ENCODE measurements at places on chromosomes 5 and 9.

DNA sequence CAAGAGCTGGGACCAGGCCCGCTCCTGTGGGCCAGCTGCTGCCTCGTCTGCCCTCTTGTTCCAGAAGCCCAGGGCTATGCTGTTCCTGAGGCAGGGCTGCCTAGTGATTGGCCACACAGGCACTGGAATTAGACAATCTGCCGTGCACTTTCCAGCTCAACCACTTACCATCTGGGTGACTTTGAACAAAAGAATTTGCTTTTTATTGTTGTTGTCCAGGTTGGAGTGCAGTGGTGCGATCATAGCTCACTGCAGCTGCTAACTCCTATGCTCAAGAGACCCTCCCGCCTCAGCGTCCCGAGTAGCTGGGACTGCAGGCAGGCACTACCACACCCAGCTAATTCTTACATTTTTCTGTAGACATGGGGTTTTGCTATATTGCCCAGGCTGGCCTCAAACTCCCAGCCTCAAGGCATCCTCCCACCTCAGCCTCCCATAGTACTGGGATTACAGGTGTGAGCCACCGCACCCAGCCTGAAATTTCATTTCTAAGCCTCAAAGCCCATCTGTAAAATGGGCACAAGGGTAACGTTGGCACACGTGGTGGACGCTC lies 1.2 kb upstream of the NEK6 start:
- DNase-seq, result no peak

DNA sequence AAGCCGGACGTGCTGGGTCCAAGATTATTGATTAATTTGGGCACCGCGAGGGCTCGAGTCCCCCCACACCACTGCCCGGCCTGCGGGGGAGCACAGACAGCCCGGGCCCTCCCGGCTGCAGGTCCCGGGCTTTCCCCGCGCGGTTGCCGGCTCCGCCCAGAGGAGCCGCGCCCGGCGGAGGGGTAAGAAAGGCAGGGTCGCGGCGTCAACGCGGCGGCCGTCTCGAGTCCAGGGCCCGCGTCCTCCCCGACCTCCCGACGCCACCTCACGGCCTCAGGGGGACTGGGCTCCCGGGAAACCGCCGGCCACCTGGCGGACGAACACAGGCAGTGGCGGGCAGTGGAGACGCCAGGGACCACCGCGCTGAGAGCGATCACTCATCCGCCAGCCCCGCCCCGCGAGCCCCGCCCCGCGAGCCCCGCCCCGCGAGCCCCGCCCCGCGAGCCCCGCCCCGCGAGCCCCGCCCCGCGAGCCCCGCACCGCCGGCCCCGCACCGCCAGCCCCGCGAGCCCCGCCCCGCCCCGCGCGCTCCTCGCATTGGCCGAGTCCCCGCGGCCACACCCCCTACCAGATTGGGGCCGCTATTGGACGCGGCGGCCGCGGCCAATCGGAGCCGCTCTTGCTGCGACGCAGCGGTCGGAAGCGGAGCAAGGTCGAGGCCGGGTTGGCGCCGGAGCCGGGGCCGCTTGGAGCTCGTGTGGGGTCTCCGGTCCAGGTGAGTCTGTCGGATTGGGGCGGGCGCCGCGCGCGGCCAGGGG lies at the start of gene MRPL41:
MRPL41 (plus strand) TSS at position 616 of the 758 bp plus-strand sequence. CDS start 203 bp downstream, outside the sequence.
- peak; percentile 29 for DNase-seq

DNA sequence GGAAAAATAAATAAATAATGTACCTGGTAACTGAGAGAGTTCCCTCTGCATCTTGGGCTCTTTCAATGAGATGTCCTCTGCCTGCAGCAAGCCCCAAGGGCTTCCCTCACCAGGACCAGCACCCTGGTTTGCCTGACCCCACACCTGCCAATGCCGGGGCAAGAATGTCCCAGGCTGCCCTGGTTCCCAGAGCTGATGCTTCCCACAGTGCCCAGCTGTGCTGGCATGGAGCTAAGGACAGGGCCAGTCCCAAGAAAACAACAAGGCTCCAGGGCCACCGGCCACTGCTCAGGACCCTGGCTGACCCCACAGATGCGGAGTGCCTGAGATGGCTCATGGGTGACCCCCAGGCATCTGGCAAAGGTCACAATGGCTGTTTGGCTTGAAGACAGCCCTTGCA lies 123.5 kb downstream of the KCNIP1 start:
- DNase-seq, result no peak

DNA sequence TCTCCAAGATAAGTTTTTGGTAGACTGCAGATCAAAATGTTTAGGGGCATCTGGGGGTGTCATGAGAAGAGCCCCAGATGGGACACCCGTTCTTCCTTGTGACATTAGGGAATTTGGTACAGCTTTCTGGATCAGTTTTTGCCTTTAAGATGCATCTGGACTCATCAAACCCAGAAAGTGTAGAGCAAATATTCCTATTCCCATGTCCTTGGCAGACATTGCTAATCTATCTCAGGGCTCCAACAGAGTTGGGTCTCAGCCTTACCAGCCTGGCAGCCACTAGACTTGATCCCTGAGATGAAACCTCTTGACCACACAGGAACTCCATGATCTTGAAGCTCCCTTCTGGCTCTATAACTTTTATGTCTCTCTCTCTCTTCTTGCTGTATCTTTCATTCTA lies 35.6 kb downstream of the ERGIC1 start:
- DNase-seq, result no peak

DNA sequence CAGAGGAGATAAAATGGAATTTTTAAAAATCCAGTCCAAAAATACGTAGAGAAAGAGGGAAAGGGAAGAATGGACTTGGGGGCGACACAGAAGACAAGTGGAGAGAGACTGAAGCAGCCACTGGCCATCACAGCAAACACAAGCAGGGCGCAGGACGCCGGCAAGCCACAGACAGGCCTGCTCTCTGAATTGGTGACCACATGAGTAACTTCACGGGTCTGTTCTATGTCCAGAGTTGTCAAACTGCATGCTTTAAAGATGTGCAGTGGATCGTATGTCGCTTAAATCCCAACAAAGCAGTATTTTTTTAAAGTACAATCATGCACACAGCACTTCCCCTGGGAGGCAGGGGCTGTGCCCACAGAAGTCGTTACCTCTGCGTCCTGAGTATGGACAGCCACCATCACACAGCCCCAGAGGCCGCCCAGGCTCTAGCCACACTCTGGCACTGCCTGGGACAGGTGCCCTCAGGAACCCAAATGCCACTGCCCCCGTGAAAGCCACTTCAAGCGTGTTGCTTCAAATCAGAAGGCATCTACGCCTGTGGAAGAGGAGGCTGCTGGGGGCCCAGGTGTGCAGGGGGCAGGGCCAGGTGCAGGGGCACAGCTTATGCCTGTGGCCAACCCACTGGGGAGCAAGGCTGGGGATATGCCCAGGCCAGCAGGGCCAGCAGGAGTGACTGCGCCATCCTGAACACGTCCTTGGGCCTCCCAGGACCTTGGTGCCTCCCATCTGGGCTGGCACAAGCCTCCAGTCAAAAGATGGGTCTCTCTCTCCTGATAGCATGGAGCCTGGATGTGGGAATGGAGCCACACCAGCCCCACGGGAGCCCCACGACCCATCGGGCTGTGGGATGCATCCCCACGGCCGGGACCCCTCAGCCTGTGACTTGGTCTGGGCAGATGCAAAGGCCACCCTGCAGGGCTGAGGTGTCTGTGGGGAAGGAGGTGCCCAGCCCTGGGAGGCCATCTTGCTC lies 5.9 kb upstream of the LRRC14B start:
- DNase-seq, result no peak

GRCh38 chr5:145872914-145873313 lies at the start of gene GRXCR2:
TSS of gene GRXCR2 (minus strand) at chr5:145873014. CDS start at chr5:145872968, 46 bp downstream.
- no peak for DNase-seq

All from GDM1 (cell line).